ENCODE measurements at places on chromosomes 5 and 9.

DNA sequence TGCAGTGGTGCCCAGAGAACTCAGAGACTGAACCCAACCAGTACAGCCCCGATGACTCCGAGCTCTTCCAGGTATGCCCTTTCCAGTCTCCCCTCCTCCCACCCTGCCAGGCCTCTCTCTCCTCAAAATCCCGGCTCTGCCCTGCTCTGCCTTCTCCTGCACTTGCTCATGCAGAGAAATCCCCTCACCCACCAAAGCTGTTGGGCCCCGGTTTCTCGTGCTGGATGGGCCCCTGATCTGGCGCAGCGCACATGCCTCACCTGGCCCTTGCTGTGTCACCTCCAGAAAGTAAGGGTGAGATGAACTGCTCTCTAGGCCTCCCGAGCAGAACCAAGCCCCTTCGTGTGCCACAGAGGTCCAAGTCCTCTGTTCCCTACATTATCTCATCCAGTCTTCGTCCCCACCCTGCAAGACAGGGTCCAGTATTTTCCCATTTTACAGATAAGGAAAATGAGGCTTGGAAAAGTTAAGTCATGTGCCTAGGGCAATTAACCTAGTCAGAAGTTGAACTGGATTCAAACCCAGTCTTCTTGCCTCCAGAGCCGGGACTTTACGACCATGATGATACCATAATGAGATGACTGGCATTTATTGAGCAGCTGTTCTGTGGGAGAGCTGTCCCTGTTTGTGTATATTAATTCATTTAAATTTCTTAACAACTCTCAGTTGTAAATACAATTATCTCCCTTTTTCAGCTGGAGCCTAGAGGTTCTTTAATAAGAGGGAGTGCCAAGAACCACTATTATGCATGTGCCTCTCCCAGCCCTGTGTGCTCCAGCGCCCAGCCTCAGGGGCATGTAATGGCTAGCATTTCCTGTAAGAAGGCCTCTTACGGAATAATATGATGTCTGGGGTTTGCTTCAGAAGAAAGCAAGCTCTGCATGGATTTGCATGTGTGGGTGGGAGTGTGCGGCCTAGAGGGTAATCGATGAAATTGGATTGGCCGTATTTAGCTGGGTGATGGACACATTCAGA is 90.7 kb downstream of the PPARGC1B start:
- H3K27ac ChIP-seq = no peak overlapping the region
- H3K4me3 ChIP-seq = no peak overlapping the region
- no peaks in the 10 kb centered on the region for H3K36me3 ChIP-seq
- H3K4me1 ChIP-seq = no peaks in the 10 kb centered on the region
- no peaks in the 10 kb centered on the region for H3K27me3 ChIP-seq

- H3K27ac ChIP-seq = no peak overlapping the region
- DNase-seq = no peak
- H3K4me1 ChIP-seq = no peaks in the 10 kb centered on the region
- no peaks in the 10 kb centered on the region for H3K27me3 ChIP-seq
- no peaks in the 10 kb centered on the region for H3K36me3 ChIP-seq
- H3K4me3 ChIP-seq = no peak overlapping the region
Observed at GRCh38 chr5:1175801-1176472, 25.5 kb upstream of the SLC6A19 start.

GRCh38 chr9:124831642-124832364 is 21.5 kb upstream of the WDR38 start:
- no peak for DNase-seq
- H3K27me3 ChIP-seq = peaks cover 6% of the 10 kb centered on the region
- peaks cover 21% of the 10 kb centered on the region for H3K4me1 ChIP-seq
- no peaks in the 10 kb centered on the region for H3K36me3 ChIP-seq
- no peak overlapping the region for H3K4me3 ChIP-seq

- H3K27ac ChIP-seq = peak overlapping the region; percentile 19
- H3K4me3 ChIP-seq = no peak overlapping the region
- peak; percentile 75 for DNase-seq
- no peaks in the 10 kb centered on the region for H3K27me3 ChIP-seq
Observed at GRCh38 chr5:36630201-36631145, 24.1 kb downstream of the SLC1A3 start.

GRCh38 chr5:14399054-14399692 is 182.4 kb upstream of the OTULINL start:
- no peaks in the 10 kb centered on the region for H3K27me3 ChIP-seq
- H3K4me3 ChIP-seq = no peak overlapping the region
- no peak for DNase-seq
- peak overlapping the region; percentile 89 for H3K27ac ChIP-seq

DNA sequence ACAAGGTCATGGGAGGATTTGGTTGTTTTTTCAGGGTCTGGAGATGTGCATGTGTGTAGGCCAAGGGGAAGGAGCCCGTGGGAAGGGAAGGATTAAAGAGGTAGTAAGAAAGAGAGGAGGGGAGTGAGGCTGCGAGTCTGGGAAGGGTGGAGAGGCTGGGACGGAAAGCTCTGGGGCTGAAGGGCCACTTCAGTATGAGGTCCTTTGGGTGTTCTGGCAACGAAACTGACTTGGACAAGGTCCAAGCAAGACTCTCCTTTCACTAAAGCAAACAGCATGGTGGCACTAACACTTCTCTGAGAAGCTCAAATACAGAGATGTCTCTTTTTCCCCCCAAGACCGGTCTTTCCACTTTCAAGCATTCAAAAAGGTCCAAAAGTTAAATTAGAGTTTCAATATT is 394.5 kb downstream of the ARHGEF28 start:
- H3K4me3 ChIP-seq = no peak overlapping the region
- no peaks in the 10 kb centered on the region for H3K27me3 ChIP-seq
- peaks cover 12% of the 10 kb centered on the region for H3K4me1 ChIP-seq
- H3K36me3 ChIP-seq = no peaks in the 10 kb centered on the region
- DNase-seq = no peak
- no peak overlapping the region for H3K27ac ChIP-seq

DNA sequence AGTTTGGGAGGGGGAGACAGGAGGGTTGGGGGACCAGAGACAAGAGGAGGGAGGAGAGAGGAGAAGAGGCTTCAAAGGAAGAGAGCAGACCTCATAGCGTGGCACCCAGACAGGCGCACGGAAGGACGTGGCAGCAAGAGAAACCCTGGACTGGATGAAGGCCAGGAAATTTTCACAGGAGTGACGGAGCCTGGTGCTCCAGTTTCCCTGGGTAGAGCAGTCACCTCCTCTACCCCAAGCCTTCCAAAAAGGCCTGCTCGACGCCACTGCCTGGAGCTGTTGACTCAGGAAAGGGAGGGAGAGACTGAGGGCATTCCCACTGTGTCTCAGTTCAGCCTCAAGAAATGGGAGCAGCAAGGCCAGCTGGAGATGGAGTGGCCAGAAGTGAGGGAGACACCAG is 19.3 kb downstream of the AK8 start:
- no peak overlapping the region for H3K4me3 ChIP-seq
- H3K36me3 ChIP-seq = no peaks in the 10 kb centered on the region
- DNase-seq = no peak
- no peak overlapping the region for H3K27ac ChIP-seq
- H3K4me1 ChIP-seq = peaks cover 4% of the 10 kb centered on the region

- H3K36me3 ChIP-seq = no peaks in the 10 kb centered on the region
- no peak for DNase-seq
- H3K27ac ChIP-seq = peak overlapping the region; percentile 44
- peaks cover 13% of the 10 kb centered on the region for H3K4me1 ChIP-seq
- no peaks in the 10 kb centered on the region for H3K27me3 ChIP-seq
Observed at GRCh38 chr9:84154320-84154719, 173.7 kb downstream of the RMI1 start.
